ENCODE measurements at places on chromosomes 7 and 10.
A peak's percentile ranks its signal among the peaks of the same experiment; 100 is the strongest.

DNA sequence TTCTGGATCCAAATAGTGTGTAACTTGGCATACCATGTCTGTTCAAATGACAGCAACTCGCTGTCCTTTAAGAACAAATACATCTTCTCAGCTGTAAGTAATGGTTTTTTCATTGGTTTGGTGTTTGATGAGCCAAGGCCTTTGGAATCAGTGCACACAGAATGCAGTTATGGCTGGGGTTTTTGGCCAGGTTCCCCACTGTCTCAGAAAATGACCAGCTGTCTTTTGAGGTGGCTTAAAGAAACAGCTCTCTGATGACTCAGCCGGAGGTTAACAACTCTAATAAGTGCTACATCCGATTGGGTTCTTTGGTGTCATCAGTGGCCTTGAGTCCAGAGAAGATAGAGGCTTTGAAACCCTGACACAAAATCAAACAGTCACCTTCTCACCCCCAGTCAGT lies 688.4 kb downstream of the REEP3 start:
- no peak for DNase-seq

- no peak for DNase-seq
These were observed 6.0 kb upstream of the ZRANB1 start for GRCh38 chr10:124935946-124936345.

- DNase-seq = no peak
These were observed 48.4 kb upstream of the GLI3 start for GRCh38 chr7:42285383-42285824.

GRCh38 chr10:11626071-11626470 lies 14.6 kb upstream of the USP6NL start:
- DNase-seq = no peak

DNA sequence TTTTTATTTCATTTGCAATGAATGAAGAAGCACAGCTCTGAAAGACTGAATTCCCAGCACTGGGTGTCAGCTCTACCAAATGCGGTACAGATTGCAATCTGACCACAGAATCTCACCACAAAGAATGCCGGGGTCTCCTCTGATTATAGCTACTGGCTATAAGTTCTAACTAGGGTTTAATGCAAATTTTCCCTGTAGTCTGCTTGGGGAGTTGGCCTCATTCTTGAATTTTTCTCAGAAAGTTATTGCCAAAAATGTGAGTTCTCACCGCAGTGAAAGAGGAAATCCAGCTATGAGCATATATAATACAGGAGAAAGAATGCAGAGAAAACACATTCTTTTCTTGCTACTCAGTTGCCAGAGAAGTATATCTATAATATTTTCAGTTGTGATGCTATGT lies 1255.7 kb upstream of the LRRTM3 start:
- DNase-seq = no peak

DNA sequence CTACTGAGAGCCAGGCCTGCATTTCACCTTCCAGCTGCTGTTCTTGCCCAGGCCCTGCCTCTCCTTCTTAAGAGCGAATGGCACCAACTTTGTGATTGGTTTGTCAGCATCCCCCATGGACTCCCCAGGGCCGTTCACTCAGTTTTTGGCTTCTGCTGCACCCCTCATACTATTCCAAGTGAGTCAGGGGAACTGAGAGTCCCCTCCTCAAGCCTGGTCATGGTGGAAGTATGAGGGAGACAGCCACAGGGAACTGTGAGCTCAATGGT lies 62.4 kb upstream of the ANTXRL start:
- DNase-seq = no peak

DNA sequence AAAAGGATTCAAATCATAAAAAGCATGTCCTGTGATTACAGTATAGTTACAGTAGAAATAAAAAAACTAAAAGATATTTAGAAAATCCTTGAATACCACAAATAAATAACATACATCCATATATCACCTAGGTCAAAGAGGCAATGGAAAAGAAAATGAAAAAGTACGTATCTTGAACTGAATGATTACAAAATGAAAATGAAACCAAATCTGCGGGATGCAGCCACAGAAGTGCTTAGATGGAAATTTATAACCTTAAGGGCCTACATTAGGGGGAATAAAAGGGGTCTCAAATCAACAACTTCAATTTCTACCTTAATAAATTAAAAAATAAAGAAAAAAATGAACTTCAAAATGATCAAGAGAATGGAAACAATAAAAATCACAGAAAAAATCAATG lies 879.0 kb upstream of the CELF2 start:
- no peak for DNase-seq

DNA sequence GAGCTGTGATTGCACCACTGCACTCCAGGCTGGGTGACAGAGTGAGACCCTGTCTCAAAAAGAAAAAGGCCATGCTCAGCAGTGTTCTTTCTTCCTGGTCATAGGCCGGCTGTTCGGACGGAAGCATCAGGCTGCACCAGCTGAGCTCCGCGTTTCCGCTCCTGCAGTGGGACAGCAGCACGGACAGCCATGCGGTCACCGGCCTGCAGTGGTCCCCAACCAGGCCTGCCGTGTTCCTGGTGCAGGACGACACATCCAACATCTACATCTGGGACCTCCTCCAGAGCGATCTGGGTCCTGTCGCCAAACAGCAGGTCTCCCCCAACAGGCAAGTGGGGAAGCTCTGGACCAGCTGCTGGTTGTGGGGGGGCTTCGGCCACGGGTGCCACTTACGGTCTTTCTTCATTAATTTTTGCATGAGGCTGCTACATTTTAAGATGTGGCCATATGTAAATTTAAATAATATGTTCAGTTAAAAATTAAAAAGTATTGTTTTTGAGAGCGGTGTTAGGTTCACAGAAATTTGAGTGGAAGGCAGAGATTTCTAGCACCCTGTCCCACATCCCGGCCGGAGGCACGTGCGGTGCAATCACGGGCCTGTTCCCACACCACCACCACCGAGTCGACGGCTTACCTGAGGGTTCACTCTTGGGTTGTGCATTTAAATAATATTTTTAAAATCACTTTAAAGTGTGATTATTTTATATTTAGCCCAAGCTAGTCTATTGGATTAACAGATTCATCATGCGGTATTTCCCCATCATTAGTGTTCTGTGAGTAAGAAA lies 85.7 kb downstream of the DYNC2I1 start:
- no peak for DNase-seq

DNA sequence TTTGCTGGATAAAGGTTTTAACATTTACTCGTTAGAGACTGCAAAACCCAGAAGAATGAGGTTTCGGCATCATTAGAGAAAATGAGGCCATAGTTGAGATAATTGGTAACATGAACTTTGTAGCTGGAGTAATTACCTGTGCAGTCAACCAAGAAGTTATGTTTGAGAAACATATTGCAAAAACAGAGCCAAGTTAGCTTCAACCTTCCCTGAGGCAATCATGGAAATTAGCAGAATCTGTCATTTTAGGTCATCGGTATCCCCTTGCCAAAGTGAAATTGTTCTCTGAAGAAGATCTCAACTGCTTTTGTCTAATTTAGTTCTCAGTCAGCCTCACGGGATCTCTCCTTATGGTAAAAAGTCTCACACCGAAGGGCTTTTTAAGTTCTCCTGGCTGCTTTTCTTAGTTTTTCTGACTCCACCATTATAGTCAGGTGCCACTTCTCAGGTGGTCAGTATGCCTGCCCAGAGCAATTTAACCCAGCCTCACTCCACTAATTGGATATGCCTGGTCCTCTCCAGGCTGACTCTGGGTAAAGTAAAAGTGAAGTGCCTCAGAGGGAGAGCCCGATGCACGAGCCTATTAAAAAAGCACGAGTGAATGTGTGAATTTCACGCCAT lies 52.5 kb downstream of the NRCAM start:
- DNase-seq = no peak

DNA sequence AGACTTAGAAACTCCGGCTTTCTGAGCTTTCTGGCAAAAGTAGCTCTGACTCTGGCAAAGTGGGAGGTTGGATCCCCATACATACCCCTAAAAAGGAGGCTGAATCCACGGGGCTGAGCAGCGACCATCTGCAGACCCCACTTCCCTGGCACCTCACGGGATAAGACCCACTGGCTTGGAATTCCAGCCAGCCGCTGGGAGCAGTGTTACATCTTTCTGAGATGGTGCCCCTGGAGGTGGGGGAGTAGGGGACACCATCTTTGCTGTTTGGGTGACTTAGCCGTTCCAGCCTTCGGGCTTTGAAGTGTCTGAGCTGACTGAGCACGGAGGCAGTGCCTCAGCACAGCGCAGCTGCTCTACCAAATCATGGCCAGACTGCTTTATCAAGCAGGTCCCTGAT lies 45.0 kb upstream of the GRM3 start:
- DNase-seq = no peak

- DNase-seq = no peak
These were observed 143.7 kb downstream of the SFMBT2 start for GRCh38 chr10:7267142-7267541.

- no peak for DNase-seq
These were observed 67.8 kb downstream of the ZNF365 start for GRCh38 chr10:62442006-62442405.

DNA sequence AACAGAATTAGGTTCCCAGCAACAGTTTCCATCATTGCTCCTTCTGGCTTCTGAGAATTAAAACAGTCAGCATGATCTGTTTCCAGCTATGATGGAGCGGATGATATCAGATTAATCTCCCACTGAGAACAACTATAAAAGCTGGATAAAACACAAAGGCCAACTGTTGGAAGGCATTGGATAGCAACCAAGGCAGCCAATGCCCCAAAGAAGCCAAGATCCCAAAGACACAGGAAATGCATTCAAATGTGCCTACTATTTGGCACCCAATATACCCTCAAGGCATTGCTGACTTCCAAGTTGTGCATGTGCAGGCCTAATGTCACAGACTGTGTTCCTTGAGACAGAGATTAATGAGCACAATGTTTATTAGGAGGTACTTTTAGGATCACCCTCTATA lies 259.3 kb downstream of the ARHGAP12 start:
- DNase-seq = no peak

DNA sequence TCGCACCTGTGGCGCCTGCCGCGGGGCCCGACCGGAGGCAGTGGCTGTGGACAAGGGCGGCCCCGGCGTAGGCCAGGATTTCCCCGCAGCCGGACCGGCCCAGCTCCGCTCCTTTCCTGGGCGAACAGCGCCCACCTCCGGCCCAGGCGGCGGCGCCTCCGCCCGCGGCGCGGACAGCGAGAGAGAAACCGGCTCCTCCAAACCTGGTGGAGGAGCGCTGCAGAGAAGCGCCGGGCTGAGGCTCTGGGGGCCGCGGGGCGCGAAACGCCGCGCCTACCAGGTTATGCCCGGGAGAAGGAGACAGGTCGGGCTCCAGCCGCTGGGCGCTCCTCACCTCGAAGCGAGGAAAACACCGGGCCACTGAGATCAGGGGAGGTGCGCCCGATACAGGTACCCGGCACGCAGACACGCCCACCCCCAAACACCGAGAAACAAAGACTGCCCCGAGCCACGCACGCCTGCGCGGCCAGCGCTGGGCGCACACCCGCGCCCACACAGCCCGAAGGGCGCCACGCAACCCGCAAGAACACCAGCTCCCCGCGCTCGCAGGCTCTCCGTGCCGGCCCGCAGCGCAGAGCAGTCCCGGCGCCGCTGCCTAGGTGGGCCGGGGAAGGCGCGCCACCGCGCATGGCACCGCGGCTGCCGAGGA lies 3.3 kb downstream of the GRID1 start:
- DNase-seq = no peak

DNA sequence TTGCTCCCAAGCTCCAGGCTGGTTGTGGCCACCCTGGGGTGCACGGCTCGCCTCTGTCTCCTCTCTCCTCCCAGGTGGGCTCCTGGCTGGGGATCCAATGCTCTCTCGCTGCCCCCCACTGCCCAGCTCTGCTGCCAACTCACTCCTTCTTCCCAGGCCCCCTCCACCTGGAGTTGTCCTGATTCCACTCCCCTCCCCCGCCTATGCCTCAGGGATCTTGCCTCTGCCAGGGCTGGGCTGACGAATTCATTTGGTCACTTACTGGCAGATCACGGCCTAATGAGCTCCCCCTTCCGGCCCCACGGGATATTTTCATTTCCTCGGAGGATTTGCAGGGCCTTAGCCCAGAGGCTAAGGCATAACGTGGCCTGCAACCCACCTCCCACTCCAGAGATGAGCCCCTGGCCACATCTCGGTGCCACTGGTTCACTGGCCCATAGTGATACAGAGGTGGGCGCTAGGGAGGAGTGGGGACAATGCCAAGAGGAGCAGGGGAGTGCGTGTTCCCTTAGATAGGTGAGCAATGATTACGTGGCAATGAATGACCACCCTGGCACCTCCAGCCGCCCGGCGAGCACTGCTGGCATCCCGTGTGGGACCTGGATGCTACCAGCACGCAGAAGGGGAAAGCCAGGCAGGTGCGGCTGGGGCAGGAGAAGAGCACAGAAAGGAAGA lies 344.6 kb upstream of the SHH start:
- no peak for DNase-seq

- DNase-seq = peak; percentile 42
These were observed 189.9 kb upstream of the ADO start for GRCh38 chr10:62614389-62615157.

DNA sequence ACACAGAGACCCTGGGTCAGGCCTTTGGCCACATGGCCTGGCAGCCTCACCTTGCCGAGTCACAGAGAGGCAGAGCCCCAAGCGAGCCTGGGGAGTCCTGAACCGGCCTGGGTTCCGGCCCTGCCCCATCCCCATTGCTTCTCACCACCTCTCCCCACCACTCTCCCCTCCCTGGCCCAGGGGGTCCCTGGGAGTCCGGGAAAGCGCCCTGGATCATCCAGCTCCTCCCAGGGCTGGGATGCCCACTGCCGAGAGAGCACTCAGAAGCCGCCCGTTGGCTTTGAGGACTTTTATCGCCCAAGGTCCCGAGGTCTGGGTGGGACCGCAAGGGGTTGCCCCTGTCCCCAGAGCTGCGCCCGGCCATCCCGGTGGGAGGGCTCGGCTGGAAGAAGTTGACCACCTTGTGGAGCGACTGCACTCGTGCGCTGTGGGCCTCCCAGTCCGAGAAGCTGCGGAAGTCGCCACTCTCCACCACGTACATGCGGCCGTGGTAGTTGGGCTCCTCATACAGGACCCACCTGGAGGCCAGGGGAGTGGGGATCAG lies 8.1 kb downstream of the CRYGN start:
- DNase-seq = no peak
